Fibroblast of lung (primary cell): ENCODE measurements at places on chromosomes 3 and 15. TPM values are rescaled to one million over a fixed set of nuclear protein-coding genes. Genes with fewer than 3 reads are reported as not detected.
A peak's percentile ranks its signal among the peaks of the same experiment; 100 is the strongest.

DNA sequence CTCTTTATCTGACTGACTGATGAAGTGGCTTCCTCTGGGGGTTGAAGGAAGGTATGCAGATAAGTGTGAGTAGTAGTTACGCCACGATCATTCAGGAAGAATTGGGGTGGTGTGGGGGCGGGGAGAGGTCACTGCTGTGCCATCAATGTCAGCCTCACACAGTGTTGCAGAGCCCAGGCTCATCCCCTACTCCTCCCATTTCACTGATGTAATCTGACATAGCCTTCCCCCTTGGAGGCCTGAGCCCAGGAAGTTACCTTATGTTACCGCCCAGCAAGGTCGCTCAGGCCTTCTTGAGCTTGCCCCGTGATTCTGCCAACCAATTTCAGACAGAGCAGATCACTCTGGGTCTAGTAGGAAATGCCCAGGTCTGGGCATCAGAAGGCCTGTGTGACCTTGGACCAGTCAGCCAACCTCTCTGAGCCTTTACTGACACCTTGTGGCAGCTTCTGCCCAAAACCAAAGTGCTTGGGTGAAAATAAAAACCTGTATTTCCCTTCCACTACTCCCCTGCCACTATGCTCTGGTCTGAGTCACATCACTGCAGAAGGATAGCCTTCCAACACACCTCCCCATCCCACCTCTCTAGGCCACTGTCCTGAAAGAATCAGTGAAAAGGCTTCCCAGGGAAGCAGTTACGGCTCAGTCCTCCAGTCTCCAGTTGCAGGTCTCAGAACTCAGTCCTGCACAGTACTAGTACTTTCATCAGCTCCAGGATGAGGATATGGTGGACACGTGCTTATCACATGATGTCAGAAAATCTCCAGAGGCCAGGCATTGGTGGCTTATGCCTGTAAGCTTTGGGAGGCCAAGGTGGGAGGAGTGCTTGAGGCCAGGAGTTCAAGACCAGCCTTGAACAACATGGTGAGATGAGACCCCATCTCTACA is 28.1 kb upstream of the INSYN1 start:
- DNase-seq: peak; percentile 4

Gene PARL
- total RNA-seq: 21.1 and 30.2 TPM in 2 replicates

DNA sequence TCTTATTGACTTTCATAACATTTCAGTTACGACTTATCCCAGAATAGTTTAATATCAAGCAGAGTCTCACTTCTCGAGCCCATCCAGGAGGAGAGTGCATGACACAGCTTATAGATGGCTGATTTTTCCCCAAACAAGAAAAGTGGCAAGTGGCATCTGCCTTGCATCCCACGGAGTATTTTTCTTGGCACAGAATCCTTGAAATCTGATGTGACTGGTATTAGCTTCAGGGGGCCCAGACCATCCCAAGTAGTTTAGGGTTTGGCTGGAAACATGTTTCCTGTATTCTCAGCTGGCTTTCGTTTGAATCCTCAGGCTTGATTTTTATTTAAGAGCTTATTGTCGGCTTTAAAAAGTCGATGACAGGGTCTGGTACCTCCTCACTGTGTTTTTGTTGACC is 20.7 kb upstream of the FBXL22 start:
- DNase-seq: peak; percentile 12

DNA sequence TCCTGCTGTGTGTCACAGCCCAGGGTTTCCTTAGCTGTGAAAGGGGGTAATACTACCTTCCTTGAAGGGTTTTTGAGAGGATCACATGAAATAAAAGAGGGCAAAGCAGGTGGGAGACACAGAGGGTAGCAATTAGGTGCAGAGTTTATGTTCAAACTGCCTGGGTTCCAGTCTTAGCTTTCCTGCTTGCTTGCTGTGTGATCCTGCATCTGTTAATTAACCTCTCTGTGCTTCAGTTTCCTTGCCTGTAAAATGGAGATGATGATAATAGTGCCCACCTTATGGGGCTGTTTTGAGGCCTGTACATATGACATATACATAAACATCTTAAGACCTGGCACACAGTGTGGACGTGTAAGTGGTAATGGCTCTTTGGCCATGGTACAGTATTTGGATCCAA is 35.0 kb downstream of the SPSB4 start:
- no peak for DNase-seq

Gene ATP13A4
- under 0.01 and 0.33 TPM in 2 replicates for total RNA-seq

GRCh38 chr3:154111365-154111935 is 9.7 kb upstream of the ARHGEF26 start:
- DNase-seq: no peak
